ENCODE measurements at places on chromosomes 1 and 21.

DNA sequence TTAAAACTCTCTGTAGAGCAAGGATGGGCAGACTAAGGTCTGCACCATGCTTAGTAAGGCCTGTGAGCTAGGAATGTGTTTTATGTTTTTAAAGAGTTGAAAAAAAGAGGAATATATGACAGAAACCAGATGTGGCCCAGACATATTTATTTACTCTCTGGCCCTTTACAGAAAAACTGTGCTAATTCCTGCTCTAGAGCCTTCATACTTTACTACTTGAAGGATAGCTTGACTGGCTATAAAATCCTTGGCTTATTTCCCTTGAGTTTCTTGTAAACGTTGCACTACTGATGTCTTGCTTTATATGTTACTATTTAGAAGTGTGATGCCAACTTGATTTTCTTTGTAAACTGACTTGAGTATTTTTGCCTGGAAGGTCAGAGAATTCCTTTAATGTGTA is 33.5 kb downstream of the CTBS start:
- DNase-seq = no peak

DNA sequence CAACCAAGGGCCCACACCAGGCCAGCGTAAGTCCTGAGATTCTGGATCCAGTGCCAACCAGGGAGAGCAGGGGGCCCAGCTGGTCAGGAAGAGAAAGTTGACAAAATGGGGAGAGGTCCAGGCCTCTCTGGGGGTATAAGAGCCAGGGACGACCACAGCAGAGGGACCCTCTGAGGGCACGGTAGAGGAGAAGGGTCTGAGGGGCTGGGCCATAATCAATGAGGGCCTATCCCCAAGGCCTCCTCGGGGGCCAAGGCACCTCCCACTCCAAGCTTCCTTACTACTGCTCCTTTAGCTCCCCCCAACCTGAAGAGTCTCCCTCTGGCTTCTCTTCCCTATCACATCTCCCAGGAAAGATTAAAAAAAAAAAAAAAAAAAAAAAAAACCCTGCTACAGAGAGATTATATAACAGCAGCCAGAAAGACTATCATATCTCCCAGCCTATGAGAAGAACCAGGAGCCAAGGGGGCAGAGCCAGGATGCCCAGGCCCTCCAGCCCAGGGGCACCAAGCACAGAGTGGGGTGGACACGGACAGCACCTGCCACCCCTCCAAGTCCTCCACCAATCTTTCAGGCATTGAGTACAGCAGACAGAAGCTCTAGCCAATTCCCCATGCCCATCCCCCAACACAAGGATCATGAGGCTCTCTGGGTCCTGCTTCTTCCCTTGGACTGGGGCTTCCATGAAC is 2.7 kb downstream of the MEF2D start:
- no peak for DNase-seq

DNA sequence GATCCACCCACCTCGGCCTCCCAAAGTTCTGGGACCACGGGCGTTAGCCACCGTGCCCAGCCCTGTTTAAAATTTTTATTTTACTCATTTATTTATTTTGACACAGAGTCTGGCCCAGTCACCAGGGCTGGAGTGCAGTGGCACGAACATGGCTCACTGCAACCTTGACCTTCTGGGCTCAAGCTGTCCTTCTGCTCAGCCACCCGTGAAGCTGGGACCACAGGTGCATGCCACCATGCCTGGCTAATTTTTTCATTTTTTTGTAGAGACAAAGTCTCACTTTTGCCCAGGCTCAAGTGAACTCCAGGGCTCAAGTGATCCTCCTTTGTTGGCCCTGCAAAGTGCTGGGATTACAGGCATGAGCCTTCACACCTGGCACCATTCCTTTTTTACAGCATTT is 27.5 kb upstream of the DNAJC6 start:
- DNase-seq = no peak

GRCh38 chr1:210506689-210507088 is 178.0 kb downstream of the HHAT start:
- DNase-seq = no peak

GRCh38 chr1:178283409-178283808 is 189.5 kb downstream of the RASAL2 start:
- no peak for DNase-seq

- DNase-seq = no peak
Measured at GRCh38 chr1:10772711-10773110, 23.7 kb downstream of the CASZ1 start.

GRCh38 chr1:176460544-176461336 is 2.2 kb upstream of the PAPPA2 start:
- no peak for DNase-seq

GRCh38 chr1:73860421-73860950 is 337.5 kb downstream of the LRRIQ3 start:
- DNase-seq = no peak

DNA sequence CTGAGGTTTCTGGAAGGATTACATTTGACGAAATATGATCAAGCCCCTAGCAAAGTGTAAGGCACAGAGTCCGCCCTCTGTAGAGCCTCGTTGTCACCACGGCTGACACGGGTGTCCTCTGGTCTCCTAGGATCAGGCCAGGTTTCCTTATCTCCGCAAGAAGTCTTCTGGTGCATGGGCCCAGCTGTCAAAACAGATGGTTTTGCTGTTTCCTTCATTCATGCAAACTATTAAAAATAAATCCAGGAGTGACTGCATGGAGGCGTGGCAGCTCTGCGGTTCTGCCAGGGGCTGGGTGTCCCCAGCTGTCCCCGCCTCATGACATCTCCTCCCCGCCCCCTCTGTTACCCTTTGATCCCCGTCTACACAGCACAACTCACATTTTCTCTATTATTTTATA is 209.0 kb downstream of the DYRK1A start:
- DNase-seq = no peak

DNA sequence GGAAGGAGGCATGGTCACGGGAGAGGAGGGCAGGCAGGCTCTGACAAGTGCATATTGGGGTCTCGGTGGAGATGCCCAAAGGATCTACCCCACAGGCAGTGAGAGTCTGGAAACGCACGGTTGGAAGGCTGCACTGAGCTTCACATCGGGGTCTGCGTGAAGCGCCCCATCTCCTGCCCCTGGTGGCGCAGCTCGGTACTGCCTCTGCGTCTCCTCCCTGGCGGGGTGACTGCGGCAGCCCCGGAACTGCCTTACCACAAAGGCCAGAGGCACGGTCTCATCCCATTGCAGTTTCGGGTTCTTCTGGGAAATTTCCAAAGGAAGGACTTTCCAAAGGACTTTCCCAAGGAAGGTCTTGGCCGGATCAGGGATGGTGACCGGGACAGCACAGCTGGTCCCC is 69.2 kb upstream of the AJAP1 start:
- no peak for DNase-seq

GRCh38 chr1:163672976-163673758 is 351.4 kb downstream of the NUF2 start:
- DNase-seq = no peak

DNA sequence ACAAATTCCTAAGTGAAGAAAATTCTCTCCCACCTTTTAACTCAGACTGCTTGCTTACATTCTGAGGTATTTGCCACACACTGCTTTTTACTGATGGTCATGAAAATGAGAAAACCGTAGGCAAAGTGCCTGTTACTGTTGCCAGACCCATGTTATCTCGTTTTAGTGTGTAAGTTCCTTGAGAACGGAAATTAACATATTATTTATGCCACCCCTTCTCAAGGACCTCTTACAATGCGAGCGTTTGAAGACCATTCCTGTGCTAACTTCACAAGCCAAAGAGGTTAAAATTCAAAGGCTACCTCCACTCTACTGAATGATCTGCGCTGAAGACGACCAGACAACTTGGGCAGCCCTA is 509 bp downstream of the NVL start:
- DNase-seq = no peak

DNA sequence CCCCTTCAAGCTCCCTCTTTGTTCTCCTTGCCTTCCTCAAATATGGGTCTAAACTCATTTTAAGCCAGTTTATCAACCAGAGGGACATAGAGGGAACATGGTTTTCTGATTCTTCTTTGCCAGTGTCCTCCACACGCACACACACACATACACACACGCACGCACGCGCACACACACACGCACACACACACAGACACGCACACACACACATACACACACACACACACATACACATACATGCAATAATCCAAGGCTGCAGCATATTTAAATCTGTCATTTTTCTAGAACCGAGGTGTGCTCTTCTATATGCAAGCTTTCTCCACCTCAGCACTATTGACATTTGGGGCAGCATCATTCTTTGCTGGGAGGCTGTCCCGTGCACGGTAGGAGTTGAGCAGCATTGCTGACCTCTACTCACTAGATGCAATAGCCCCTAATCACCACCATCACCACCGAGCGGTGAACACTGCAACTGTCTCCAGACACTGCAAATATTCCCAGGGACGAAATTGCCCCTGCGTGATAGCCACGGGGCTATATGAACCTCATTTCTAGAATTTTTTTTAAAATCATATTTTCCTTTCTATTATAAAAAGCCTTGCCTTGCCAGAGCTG is 8.0 kb downstream of the TNFRSF9 start:
- no peak for DNase-seq

DNA sequence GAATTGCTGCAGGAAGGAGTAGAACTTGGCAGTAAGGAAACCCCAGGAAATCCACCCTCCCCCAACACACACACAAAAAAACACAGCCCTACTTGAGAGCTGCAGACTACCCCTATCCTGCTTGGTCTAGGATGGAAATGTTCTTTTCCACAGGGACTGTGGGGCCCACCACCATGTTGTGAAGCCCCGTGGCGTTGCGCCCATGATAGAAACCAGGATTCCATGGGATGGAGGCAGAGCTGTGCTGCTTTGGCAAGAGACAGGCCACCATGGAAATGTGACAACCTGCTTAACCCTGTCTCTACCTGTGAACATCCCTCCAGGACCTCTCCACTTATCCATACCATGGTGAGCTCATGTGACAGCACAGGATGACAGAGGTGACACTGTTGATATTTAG is 121.1 kb upstream of the NGF start:
- DNase-seq = no peak

GRCh38 chr1:42183957-42184268 is 19.4 kb upstream of the GUCA2A start:
- DNase-seq = no peak

GRCh38 chr1:207810173-207810572 is 58.3 kb downstream of the CD46 start:
- DNase-seq = no peak

DNA sequence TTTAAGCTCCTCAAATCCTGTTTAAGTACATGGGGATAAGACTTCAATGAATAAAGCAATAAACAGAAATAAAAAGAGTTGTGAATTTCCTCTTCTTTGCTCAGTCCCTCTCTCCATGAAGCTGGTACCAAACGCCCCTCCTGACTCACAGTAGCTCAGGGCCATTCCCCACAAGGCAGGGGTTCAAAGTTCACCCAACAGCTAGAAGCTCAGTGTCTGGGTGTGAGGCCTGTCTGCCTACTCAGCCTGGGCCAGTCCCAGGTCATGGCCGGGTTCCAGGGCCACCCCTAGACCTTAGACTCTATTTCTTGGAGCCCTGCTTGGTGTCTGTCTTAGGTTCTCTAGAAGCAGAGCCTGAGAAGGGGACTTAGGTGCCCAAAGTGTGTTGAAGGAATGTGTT is 251.5 kb downstream of the GRIK3 start:
- DNase-seq = no peak

GRCh38 chr1:214418391-214418790 is 133.0 kb downstream of the PTPN14 start:
- no peak for DNase-seq

- DNase-seq = no peak
Measured at GRCh38 chr1:199018471-199019135, 379.8 kb downstream of the PTPRC start.

- DNase-seq = no peak
Measured at GRCh38 chr1:28172713-28173150, 3.8 kb downstream of the PTAFR start.

DNA sequence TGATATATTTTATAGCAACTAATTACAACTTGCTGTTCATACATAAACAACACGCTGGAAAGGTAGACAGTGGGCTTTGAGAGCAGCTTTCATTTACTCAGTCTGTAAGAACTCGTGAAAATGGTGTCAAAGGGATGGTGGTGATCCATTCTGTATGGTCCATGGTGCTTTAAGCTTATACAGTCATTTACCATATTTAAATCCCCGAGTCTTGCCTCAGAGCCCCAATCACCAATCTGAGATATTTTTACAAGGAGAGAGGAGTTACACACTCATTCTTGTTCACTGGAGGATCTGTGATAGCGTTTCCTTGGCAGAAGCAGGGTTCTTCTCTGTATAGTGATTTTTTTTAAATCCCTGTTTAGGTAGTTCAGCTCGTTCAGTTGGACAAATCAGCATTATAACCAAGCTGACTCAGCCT is 694.6 kb downstream of the USP25 start:
- DNase-seq = no peak

GRCh38 chr1:172640111-172640510 is 18.8 kb upstream of the FASLG start:
- no peak for DNase-seq

GRCh38 chr1:151827853-151828252 is 3.7 kb downstream of the RORC start:
- DNase-seq = no peak

DNA sequence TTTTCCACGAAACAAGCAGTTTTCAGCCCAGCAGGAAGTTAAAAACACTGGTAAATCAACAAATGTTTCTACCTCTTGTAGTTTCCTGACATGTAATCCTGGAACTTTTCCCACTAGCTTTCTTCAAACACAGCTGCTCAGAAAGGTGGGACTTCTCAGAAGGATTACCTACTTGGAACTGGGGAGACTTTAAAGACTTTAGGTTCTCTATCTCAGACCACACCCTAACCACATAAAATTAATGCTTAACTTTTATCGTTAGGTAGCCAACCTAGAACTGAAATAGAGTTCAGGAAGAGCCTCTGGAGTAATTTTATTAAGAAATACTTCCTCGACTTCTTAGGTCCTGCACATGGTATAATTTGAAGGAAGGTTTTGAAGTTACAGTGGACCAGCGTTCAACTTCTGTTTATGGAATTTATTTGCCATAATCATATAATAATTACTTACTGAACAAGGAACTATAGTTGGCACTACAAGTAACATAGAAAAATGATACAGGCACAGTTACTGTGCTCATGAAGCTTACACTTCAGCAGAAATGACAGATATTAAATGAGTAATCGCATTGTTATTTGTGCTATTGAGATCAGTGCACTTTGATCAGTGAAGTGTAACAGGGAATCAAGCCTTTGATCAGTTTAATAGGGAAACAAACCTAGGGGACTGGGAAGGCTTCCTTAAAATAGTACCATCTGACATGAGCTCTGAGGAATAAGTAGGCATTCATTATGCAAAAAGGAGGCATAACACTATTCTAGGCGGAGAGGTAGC is at the start of gene BCL2L15:
BCL2L15 (minus strand) TSS at position 180 of the 774 bp plus-strand sequence. CDS start 206 bp downstream, outside the sequence.
- DNase-seq = no peak

GRCh38 chr1:119554183-119554582 is 47.2 kb downstream of the HSD3B1 start:
- no peak for DNase-seq
